ENCODE measurements at places on chromosomes 5 and 9.

DNA sequence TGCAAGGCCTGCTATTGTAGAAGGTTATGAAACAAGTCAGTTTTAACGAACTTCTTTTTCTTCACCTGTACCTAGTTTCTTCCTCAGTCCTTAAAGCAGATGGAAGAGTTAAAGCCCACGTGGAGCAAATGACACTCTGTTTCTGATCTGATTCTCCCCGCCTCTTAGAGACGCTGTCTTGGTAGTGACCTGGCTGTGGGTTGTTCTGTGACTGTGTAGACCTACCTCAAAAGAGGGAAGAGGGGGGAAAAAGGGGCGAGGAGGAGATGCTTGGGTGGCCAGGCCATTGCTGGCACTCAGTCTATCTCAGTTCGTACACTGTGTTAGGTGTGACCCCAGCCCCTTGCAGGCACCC, 610 bp downstream of the GFRA3 start:
- DNase-seq, result no peak

DNA sequence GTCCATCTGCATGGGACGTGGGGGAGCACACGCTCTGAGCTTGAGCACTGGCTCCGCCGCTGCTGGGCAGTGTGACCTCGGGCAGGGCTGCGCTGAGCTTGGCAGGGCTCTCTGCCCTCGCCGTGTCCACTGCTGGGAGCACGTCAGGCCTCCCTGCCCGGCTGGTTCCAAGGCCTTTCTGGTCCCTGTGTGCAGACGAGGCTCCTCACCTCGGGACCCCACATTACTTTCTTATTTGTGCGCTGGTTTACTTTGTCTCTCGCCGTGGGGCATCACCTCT, 43.9 kb downstream of the RXRA start:
- no peak for DNase-seq

- DNase-seq, result no peak
Measured at GRCh38 chr5:140223567-140223966, 48.6 kb downstream of the CYSTM1 start.

GRCh38 chr9:6681957-6682501, 36.5 kb upstream of the GLDC start:
- DNase-seq, result no peak

DNA sequence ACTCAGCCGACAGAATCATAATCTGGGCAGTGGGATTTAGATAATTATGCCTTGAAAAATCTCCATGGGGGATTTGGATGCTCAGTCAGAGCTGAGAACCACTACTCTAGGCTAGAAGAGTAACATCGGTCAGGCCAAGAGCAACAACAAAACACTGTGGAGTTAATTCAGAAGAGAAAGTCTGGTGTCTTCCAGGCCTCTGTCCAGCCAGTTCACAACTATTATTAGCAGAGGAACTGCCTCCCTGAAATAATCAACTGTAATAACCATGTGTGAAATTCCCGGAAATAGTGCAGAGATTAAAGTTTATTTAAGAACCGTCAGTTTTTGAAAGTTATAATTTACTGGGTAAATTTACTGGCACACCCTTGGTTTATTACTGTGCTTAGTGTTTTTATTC, 8.2 kb upstream of the MARCHF3 start:
- DNase-seq, result no peak

DNA sequence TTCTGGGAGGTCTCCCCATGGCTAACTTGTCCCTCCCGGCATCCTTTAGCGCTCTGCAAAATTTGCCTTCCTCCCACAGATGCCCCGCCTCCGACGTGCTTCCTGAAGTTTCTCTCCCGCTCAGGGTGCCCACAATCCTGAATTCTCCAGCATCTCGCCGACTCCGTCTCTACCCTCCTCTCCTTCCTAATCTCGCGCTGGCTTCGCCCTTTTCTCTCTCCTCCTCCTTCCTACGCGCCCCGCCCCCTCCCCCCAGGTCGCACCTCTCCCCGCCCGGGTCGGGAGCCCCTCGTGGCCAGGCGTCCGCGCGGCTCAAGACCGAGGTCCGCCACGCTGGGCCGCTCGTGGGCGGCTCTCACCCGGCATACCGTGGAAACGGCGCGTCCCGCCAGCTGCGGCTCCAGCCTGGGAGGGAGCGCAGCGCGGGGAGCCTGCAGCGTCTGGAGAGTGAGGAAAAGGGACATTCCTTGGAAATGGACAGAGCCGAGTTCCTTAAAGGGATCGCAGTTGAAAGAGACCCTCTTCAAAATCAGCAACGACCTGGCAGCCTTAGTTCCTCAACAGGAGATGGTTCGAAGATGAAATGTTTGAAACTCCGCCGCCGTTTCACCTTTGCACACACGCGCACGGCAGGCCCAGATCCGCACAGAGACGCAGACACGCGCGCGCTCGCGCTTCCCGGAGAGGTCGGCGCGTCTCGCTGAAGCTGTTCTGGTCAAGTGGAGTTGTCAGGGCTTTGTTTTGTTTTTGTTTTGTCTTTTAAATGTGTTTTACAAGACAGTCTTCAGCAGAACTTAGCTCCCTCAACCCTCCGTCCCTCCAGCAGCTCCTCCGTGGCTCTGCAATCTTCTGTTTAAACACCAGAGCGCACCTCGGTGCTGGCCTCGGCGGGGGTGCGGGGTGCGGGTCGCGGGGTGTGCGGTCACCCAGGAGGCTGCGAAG, 5.0 kb upstream of the IRX2 start:
- DNase-seq, result no peak

GRCh38 chr9:110317911-110318310, 19.8 kb downstream of the TXNDC8 start:
- no peak for DNase-seq
